BJ (cell line): ENCODE measurements at places on chromosomes 4 and X. TPM values are rescaled to one million over a fixed set of nuclear protein-coding genes. Genes with fewer than 3 reads are reported as not detected.

GRCh38 chr4:52873861-52874343 lies 11.8 kb downstream of the RASL11B start:
- DNase-seq, result no peak

DNA sequence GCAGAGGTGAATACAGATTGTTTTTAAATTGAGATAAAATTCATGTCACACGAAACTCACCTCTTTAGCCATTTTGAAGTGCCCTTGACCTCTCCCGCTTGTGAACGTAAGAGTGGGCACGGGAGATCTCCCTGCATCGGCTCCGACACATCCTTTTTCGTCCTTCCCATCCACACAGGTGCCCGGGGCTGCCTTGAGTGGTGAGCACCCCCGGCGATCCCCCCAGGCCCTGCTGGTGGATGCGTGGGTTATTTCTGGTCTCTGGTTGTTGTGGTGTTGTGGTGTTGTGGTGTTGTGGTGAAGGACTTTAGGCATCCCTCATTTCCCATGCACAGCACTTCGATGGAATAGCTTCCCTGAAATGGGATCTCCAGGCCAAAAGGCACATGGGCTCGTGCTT lies 46.1 kb downstream of the PSAPL1 start:
- no peak for DNase-seq

DNA sequence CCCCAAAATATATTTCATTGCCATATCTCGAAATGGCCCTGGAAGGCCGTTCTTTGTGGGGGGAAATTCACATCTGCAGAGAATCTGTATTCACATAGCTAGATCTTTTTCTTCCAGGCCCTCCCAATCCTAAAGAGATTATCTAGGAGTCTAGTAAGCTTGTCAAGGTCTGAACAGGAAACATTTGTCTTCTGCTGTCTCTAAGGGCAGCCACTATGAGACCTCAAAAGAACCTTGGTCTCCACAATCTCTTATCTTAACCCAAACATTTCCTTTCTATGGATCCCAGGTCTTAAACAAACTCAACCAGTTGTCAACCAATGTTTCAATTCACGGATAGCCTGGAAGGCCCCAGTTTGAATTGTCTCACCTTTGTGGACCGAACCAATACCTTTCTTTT lies 45.0 kb downstream of the CRLF2 start:
- no peak for DNase-seq

NUDT11 gene
- 5.6 and 7.7 TPM in 2 replicates for polyA plus RNA-seq

DNA sequence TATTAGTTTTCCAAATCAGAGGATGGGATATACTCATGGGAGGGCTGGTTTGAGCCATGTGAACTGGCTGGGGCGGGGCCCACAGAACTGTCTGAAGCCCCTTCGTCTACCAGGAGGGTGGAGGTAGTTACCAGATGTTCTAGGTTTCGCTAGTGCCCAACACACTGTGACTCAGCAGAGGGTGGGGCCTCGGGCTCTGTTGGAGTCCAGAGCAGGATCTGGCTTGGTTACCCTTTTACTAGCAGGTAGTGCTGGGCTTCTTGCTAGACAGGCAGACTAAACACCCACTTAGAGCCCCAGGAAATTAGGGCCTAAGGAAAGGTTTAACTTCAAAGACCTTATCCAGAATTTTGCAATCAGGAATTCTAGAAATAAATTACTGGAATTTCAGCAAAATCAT lies 56.2 kb upstream of the CHRDL1 start:
- DNase-seq, result no peak

ADGRG4 gene
- polyA plus RNA-seq, result 0.01 TPM in 2 replicates

DNA sequence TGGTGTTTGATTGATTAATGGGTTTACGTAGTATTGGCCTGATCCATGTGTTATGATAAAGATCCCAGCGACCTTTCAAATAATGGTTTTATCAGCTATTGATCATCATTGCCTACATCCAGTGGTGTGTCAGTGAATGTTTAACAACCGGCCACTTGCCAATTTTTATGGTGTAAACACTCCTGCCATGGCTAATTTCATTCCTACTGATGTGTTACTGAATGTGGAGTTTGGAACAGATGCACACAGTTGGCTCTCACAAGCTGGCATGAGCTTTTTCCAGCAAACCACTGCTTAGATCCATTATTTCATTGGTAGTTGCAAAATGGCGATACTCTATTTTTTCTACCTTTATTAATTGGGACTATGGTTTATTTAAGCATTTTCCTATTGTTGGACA lies 139.9 kb downstream of the REPS2 start:
- DNase-seq, result no peak

WAS gene
- 0.06 and 0.12 TPM in 2 replicates for polyA plus RNA-seq
